ENCODE measurements at places on chromosomes 2 and 18.

- no peak for DNase-seq
Measured at GRCh38 chr2:220460257-220460985, 833.0 kb downstream of the SLC4A3 start.

- no peak for DNase-seq
Measured at GRCh38 chr2:16678964-16679363, 13.3 kb upstream of the CYRIA start.

GRCh38 chr2:235996419-235996818 lies 171.8 kb downstream of the GBX2 start:
- DNase-seq: no peak

GRCh38 chr2:220473611-220474010 lies 846.2 kb downstream of the SLC4A3 start:
- DNase-seq: no peak

- DNase-seq: no peak
Measured at GRCh38 chr2:170523506-170523905, 191.6 kb upstream of the SP5 start.

- DNase-seq: peak; percentile 78
Measured at GRCh38 chr2:42102024-42102590, 54.3 kb downstream of the PKDCC start.

DNA sequence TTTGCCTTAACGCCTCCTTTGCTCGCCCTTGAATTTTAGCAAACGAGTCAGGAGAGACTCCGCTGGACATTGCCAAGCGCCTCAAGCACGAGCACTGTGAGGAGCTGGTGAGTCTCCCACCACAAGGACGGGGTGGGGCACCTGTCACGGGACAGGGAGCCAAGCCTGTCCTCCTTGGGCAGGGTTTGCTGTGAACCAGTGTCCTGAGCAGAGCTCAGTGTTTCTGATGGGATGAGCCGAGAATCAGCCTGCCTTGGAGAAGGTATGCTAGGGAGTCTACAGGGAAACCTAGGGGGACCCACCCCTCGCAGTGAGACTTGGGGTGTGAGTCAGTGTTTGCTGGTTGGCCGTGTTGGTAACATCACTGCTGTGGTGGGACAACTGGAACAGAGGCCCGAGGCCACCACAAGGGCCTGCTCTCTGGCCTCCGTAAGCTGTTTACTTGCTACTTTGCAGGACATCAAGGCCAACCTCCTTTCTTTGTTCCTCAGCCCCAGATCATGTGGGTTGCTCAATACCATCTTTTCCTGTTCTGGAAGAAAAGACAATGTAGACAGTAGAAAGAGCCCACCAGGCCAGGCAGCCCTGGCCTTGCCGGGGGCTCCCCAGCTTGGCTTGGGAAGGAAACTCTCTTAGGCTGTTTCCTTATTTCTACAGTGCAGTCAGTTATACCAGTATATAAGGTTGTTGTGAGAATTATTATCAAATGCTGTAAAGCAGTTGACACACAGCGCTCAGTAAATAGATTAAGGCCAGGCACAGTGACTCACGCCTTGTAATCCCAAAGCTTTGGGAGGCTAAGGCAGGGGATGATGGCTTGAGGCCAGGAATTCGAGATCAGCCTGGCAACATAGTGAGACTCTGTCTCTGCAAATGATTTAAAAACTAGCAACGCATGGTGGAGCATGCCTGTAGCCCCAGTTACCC lies 42.4 kb downstream of the ITGB1BP1 start:
- DNase-seq: peak; percentile 92

DNA sequence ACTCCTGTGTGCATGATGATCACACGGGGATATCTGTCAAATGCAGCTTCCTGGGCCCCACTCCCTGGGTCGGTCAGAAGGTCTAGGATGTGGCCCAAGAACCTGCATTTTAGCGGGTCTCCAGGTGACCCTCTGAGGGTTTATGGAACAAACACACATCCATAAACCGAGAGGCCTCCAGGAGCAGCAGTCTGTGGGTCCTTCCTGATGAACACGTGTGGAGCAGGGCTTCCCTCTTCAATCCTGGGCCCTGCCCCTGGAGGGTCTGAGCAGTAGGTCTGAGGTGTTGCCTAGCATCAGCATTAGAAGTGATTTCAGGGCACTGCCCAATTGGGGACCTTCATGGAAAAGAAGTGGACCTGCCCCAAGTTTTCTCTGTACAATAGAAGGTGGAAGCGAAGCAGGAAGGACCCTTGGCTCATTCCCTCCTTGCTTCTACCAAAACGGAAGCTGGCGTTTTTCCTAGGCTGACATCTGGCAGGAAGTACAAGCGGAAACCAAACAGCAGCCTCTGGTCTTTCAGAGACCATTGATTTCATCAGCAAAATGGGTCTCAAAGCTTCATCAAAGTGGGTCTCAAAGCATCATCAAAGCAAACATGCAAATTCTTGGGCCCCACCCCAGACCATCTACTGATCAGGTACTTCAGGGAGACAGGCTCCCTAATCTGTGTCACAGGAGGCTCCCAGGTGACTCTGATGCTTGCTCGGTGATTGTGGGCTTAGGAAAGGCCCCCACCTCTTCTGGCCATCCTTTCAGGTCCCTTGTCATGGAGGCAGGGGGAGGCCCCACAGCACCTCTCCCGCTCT lies 30.7 kb downstream of the INO80C start:
- no peak for DNase-seq

- DNase-seq: no peak
Measured at GRCh38 chr2:110639972-110640371, 37.9 kb downstream of the BUB1 start.

All from fibroblast of skin of left quadriceps (primary cell).